ENCODE measurements at places on chromosomes 2 and 18.

DNA sequence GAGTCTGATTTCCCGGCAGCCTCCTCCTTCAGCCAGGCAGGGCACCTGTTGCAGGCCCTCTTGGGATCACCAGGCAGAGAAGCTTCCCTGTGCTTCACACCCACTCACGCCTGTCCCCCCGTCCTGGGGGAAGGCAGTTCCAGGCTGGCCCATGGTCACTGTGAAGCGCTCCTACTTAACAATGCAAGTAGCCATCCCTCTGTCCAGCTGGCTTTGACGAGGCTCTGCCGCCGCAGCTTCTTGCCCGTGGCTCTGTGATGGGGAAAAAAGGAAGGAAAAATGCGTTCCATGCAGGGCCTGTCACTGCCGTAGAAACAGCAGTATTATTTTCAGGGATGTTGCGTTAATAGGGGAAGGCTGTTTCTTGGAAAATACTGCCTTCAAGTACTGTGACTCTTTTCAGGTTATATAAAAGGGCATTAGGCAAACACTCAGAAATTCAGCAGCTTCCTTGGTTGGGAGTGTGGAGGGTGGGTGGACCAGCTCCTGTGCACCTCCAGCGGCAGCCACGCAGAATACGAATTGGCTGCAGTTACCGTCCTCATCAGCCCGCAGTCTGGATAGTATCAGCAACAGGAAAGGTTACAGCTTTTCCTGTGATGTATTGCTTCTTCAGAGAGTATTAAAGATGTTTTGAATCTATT, 232.3 kb downstream of the KLHL29 start:
- DNase-seq = no peak

DNA sequence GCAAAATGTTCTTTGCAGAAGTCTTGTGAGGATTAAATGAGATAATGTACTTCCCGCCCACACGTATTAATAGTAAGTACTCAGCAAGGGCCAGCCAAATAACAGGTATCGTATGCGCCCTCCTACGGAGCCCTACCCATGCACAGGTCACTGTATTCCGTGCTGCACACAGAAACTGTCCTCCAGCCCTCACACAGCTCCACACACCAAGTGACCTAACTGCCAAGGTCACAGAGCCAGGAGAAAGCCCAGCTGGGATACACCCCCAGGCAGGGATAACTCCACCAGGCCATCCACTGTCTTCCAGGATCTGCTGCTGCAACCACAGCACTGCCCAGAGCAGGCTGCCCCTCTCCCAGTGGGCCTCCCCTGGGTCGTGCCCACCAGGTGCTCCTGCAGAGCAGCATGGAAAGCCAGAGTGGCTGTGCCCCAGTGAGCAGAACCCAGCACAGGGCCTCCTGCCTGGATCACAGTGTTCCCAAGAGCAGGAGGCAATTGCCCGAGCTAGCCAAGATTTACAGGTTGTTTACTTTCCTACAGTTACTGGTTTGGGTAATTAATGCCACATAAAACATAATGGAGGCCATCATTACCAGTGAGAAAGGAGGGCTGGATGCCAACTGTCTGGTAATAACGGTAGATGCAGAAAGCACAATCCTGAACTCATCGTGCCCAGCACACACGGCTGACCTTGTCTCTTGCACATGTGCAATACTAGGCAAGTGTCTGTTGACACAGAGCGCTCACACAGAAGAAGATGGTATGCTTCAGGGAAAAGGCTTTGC, 24.4 kb downstream of the TFCP2L1 start:
- DNase-seq = no peak

GRCh38 chr2:218981390-218981880, 3.5 kb downstream of the FEV start:
- no peak for DNase-seq

- DNase-seq = no peak
Measured at GRCh38 chr18:77263466-77263763, 13.8 kb downstream of the GALR1 start.

- DNase-seq = no peak
Measured at GRCh38 chr18:75264195-75264594, 53.6 kb downstream of the TSHZ1 start.

DNA sequence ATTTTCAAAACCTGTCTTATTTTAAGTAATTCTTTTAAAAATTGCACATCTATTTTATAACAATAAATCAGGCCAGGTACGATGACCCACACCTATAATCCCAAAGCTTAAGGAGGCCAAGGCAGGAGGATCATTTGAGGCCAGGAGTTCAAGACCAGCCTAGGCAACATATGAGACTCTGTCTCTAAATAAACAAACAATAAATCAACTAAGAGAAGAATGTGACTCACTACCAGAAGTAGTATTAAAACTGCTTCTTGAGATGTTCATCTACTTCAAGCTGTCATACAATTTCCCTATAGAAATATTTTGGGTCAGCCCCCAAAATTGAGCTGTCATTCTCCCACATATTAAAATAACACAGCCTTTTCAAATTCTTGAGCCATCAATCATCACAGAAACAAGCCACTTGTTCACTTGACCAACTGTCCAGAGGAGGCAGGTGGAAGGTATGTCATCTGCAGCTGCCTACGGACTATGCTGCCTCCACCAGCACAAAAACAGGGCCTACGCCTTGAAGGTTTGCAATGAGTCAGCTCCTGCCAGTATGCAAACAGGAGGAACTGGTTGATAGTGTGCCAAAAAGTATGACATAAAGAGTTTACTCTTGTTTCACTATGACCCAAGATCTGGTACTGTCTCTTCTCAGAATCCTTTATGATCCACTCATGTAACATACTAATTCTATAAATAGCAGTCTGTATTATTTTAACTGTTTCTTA, 33.6 kb downstream of the KIDINS220 start:
- DNase-seq = no peak

DNA sequence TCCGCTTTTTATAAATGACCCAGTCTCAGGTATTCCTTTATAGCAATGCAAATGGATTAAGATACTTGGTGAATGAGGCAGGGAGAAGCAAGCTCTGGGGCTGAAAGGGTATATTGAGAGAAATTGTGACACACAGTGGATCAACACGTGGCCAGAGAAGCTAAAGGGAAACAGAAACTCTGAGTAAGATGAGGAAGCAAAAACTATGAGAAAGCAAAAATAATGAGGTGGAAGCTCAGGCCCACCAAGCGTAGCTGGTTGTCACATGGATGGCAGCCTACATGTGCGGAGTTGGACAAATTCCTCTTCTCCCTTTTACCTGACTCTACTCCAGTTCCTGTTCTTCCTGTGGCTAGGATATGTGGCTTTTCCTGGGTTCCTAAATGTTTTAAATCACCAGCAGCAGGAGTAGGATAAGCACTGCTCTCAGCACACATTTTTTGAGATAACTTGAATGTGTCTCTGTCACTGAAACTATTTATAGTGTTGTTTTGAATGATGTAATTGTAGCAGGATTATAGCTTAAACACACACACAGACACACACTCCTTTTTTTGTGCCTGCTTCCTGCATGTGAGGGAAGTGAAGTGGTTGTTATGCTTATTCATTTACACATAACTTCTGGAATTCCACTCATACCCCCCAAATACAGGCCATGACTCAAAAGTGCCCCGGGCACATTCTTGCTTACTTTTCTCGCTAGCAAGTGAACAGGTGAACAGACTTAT, 30.1 kb upstream of the EPC2 start:
- DNase-seq = peak; percentile 7

DNA sequence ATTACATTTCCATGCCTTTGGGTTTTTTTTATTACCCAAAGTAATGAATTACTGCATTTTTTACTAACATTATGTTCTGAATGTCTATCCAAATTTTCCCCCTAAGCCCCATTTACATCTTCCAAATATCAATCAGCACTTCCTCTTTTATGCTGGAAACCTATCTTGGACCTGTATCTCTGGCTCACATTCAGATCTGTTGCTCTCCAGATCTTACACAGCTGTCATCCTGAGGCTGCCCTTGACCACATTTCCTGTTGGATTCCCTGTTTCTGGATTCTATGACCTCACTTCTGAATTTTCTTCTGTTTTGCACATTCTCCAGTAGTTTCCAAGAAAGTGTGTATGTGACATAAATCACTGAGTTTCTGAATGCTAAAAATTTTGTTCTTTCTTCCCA, 146.7 kb downstream of the PDE1A start:
- DNase-seq = no peak

- DNase-seq = no peak
Measured at GRCh38 chr18:24265502-24266064, 126.7 kb downstream of the CABYR start.

DNA sequence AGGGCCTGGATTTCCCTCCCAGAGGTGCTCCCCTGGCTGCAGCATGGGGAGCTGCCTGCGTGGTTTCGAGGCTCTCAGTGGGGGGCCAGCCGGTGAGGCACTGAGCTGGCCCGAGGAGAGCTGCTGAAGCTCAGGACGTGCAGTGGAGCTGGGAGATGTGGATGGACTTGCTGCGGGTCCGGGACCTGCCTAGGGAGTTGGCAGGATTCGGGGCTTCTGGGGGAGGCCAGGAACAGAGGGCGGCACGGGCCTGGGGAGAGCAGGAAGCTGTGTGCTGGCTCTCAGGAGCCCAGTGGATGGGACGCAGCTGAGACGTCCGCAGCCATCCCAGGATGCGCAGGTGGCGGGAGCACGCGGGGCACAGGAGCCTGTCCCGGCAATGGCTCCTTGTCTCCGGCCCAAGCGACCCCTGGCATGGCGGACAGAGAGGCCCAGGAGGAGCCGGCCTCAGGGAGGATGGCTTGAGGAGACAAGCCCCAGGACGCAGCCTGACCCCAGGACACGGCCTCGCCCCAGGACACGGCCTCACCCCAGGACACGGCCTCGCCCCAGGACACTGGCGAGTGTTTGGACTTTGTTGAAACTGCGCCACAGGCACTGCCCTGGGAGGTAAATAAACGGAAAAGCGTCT, 116.1 kb downstream of the NFATC1 start:
- no peak for DNase-seq

GRCh38 chr18:10792181-10792580, 266.4 kb downstream of the NAPG start:
- DNase-seq = no peak

DNA sequence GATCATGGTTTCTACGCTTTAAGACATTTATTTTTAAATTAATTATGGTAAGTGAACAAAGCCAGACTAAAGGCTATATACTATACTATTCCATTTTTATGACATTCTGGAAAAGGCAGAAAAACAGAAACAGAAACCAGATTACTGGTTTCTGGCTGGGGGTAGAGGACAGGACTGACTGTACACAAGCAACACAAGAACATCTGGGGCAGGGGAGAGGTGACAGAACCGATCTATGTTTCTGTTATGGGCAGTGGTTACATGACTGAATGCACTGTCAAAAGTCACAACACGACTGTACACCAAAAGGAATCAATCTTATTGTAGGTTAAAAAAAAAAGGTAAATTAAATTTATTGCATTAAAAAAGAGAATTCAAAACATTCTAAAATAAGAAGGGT, 64.7 kb downstream of the PTPN2 start:
- DNase-seq = no peak

- no peak for DNase-seq
Measured at GRCh38 chr18:79625195-79625923, 54.2 kb upstream of the CTDP1 start.

DNA sequence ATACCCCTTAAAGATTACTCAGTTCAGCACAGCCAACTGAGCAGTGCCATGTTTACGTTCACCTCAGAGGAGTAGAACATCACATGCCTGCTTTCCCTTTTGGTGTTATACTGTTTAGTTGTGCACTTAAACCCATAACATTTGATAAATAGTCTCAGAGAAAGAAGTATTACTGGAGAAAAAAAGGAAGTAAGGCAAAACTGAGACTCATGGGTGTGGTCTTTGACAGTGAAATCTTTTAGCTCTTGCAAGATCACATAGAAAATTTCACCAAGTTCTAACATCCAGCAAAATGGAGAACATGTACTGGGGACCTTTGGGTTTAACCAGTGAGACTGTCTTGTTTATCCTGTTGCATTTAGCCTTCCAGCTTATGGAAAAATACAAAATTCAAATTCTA, 5.6 kb downstream of the TANK start:
- no peak for DNase-seq

Data from substantia nigra (tissue), 51 donors.